ENCODE measurements at places on chromosomes 4 and X.

GRCh38 chr4:26583538-26583864, 383 bp upstream of the TBC1D19 start:
- no peak for DNase-seq

DNA sequence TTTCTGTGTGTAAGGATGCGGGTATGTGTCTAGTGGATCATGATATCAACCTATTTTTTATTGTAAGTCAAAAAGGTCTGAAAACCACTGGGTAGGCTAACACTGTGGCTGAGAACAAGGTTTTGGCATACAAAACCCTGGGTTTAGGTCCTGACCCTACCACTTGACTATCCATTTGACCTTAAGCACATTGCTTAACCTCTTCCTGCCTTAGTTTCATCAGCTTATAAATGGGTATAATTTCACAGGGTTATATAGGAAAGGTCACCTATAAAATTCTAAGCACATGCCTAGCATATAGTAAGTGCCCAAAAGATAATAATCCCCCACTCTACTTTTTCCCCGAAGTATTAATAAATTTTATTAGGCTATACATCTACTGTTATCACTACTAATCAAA, 263.0 kb downstream of the UNC5C start:
- no peak for DNase-seq

DNA sequence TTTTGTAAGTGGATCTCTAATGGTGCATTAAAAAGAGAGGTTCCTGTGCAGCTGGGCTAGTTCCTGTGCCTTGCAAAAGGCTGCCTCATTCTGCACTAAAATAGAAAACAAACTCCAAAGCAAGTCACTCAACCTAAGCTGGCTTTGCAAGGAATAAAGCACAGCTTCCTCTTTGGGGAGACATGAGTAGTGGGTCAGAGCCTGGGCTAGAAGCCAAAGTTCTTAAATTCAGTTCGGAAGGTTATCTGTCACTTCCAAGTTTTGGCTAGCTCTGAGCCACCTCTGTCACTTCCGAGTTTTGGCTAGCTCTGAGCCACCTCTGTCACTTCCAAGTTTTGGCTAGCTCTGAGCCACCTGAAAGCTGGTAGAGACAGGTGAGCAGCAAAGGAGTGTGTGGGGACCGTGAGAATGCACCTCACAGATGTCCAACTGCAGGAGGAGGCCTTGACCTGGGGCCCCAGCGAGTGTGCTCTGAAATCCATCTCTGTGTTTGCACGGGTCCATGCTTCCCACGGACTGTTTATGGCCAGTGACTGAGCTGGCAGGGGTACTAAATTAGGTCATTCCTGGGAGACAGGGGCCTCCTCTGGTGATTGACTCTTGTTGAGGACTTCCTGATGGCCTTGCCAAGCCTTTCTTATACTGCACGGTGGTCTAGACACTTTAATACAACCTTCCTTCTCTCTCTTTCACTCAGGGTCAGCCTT, 36.4 kb upstream of the MAMLD1 start:
- no peak for DNase-seq

GRCh38 chrX:72609313-72609712, 36.7 kb upstream of the HDAC8 start:
- DNase-seq = no peak

GRCh38 chr4:27775156-27775555, 914.5 kb downstream of the STIM2 start:
- no peak for DNase-seq

DNA sequence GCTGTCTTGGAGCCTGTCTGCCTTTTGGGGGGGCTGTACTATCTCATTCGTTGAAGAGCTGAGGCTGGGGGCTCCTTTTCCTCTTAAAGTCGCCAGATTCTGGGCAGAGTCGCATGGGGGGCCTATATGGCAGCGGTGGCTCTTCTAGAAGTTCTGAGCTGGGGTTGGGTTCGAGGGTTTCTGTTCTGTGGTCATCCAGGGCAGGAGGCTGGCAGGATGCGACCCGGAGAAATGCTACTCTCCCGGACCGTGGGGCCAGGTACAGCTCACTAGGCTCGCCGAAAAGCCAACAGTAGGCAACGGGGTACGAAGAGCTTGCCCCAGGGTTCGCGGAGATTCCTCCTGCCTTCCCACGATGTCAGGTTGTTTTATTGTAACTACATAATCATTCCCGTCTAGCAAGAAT, 1.9 kb upstream of the CITED1 start:
- DNase-seq = no peak

DNA sequence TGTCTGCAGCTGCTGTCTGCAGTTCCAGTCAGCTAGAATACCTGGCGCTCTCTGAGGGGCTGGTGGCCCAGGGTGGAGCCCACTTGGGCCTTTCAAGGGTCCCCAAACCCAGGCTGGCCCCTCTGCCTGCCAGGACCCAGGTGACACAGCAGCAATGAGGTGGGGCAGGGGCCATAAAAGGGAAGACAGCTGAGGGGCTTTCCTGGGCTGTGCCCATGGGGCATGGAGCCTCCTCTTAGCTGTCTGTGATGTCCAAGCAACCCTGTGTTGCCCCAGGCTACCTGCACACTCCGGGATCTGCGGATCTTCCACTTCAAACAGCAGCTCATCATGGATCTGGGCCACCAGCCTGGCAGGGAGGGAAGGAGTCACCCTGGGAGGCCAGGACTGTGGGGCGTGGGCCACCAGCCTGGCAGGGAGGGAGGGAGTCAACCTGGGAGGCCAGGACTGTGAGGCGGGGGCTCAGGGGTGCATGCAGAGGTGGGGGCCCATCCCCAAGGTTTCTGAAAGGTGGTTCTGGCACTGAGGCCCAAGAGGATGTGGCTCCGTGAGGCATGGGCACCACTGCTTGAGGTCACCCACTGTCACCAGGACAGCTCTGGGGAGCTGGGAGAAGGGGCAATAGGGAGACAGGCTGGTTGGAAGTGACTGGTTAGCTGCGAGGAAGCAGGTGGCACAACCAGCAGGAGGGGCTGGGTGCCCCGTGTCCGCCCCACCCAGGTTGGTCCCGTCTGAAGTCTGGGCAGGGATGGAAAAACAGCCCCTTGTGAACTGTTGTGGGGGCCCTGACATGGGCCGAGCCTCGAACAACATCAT, 16.3 kb downstream of the NAT8L start:
- no peak for DNase-seq

DNA sequence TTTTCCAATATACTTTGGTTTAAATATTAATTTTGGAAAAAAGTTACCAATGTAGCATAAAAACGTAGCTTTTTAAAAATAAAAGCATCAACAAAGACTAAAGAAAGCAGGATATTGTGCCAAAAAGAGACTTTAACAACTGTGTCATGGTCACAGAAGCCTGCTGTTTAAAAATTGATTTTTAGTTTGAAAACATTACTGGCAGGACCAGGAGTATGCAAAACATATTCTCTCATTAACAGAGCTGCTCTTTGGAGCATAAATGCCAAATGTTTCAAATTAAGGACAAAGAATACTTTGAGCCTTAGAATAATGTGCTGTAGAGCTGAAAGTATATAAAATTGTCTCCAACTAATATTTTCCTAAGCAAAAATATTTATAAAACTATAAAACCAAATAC, 279.0 kb downstream of the ARAP2 start:
- DNase-seq = no peak

- DNase-seq = no peak
Observed at GRCh38 chrX:79139446-79139845, 5.0 kb upstream of the GPR174 start.

GRCh38 chrX:77442728-77443127, 4.5 kb upstream of the FGF16 start:
- peak; percentile 68 for DNase-seq

DNA sequence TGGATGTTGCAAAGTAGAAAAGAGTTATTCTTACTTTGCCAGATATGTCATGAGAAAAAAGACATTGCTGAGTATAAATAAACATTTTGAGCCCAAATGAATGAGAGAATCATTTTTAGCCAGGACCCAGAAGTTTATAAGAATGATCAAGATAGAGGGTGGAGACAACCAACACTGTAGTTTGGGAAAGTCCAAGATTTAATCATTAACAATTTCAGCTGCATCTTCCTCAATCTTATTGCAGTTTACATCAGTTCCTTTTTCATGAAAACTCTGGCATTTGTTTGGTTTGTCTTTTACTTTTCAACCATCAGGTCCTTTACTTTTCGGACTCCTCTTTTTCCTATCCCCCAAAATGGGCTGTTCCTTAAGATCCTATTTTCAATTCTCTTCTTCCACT, 645.9 kb downstream of the ANKRD50 start:
- no peak for DNase-seq

DNA sequence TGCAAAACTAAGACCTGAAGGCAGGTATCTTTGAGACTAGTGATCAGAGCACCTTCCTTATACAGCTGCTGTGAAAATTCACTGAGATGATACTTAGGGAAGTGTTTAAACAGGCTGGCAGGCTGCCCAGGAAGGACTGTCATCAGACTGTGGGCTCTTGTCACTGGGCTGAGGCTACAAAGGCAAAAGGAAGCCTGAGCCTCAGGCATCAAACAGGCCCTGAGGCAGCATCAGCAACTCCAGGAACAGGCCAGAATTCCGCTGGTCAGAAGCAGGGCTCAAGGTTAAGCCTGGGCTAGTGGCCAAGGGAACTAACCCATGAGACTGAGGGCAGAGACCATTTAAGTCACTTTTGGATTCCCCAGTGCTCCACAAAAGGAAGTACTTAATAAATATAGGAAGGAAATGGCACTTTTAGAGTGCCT, 12.8 kb downstream of the PJA1 start:
- no peak for DNase-seq

GRCh38 chr4:5971078-5971450, 47.2 kb downstream of the C4orf50 start:
- DNase-seq = no peak

DNA sequence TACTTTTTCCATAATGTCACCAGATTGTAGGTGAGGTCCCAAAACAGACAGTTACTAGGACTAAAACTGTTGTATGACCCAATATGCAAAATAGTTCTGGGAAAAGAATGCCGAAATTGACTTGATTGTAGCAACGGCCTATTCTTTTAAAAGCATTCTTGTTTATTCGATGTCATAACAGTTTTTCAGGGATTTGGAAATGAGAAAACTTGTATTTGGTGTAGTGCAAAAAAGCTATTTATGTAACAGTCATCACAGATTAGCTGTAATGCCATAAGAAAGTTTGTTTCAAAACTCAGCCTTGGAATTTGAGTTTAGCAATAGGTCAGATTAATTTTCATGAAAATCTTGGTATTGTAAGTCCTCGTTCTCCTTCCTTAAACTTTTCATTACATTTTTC, 69.2 kb upstream of the DIAPH2 start:
- DNase-seq = no peak

GRCh38 chrX:16188687-16189086, 21.4 kb downstream of the MAGEB17 start:
- DNase-seq = no peak

DNA sequence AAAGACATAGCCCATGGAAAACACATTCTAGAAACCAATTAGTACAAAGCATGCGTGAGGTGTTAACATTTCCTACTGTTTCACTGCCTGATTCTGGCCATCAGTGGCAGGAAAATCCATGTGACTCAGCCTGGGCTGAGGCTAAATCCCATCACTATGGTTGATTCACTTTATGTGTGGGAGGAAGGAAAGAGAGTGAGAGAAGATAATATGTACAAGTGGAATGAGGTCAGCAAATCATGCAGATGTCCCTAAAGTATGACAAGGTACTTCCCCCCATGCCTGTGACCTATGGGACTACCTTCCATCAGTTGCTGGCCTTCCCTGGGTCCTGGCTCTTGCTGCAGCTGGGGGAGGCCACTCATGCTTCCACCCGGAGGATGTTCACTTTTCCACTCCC, 64.2 kb upstream of the MAP3K15 start:
- DNase-seq = peak; percentile 33

Data from astrocyte of the hippocampus (primary cell).